COLO829 (cell line): ENCODE measurements at places on chromosomes 16 and 17.

DNA sequence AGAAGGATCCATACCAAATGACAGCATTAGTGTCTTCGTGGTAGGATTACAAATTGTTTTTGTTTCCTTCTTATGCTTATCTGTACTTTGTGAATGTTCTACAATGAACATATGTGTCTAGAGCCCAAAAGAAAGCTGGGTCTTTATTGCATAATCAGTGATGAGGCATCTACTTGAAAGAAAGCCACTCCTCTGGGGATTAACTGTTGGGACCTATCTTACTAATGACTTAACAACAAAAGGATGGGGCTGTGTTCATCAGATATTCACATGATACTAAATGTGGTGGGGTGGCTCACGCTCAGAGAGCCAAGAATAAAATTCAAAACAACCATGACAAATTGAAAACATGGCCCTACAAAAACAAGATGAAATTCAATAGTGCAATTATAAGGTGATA is 160.2 kb downstream of the RGS9 start:
- DNase-seq: peak; percentile 67

- no peak for DNase-seq
These were observed 14.3 kb downstream of the NME2 start for GRCh38 chr17:51180486-51180885.

- DNase-seq: no peak
These were observed 27.7 kb upstream of the CCDC182 start for GRCh38 chr17:57772774-57773173.

- no peak for DNase-seq
These were observed 153.7 kb downstream of the NTN1 start for GRCh38 chr17:9174779-9175574.

GRCh38 chr17:56629531-56630075 is 36.1 kb downstream of the NOG start:
- peak; percentile 33 for DNase-seq

DNA sequence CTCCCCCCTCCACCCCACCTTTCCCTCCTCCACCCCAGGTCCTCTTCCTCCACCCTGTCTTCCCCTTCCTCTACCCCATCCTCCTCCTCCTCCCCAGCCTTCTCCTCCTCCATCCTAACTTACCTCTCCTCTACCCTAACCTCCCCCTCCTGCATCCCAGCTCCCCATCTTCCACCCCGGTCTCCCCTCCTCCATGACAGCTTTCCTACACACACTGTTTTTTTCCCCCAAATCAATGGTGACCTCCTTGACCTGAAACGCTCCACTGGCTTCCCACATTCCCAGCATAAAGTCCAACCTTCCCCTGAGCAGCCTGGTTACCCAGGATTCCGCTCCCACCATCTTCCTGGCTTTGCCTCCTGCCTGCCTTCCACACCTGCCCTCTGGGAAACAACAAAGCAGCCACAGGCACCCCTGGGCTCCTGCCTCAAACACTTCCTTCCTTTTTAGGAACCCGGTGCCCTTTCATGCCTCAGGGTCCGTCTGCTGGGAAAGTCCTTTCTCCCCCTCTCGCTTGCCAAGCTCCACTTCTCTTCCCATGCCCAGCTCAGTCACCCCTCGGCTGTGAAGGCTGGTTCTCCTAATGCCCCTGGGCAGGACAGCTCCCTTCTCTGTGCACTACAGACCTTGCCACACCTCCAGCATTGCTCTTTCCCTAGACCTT is 2.1 kb downstream of the RGS9 start:
- DNase-seq: no peak

DNA sequence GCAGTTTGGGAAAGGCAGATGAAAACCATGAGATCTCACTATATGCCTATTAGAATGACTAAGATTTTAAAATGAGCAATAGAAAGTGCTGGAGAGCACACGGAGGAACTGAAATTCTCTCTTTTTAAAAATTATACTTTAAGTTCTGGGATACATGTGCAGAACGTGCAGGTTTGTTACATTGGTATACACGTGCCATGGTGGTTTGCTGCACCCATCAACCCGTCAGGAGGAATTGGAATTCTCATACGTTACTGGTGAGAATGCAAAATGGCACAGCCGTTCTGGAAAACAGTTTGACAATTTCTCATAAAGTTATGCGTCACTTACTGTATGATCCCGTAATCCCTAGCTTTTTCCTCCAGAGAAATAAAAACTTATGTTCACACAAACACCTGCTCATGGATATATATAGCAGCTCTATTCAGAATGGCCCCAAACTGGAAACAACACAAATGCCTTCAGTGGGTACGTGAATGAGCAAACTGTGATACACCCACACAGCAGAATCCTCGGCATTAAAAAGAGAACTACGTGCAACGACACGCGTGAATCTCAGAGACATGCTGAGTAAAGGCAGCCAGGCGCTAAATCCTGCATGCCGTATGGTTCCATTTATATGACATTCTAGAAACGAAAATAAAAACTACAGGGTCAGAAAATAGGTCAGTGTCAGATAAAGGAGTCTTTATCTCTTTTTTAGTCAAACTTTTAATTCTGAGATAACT is 11.8 kb downstream of the PIK3R6 start:
- no peak for DNase-seq

DNA sequence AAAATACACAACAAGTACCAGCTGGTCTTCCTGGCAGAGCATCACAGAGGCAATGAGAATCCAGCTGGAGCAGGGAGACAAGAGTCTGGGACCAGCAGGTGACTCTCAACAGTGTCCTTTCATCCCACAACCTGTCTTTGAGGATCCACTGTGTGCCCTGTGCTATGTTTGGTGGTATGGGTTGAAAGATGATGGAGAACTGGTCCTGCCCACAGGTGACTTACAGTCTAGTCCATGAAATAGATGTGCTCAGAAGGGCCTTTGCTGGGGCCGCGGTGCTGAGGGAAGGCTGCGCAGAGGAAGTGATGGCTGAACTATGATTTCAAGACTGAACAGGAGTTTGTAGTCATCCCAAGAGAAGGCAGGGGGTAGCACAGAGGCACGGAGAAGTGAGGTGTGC is 17.9 kb downstream of the WNT3 start:
- no peak for DNase-seq

DNA sequence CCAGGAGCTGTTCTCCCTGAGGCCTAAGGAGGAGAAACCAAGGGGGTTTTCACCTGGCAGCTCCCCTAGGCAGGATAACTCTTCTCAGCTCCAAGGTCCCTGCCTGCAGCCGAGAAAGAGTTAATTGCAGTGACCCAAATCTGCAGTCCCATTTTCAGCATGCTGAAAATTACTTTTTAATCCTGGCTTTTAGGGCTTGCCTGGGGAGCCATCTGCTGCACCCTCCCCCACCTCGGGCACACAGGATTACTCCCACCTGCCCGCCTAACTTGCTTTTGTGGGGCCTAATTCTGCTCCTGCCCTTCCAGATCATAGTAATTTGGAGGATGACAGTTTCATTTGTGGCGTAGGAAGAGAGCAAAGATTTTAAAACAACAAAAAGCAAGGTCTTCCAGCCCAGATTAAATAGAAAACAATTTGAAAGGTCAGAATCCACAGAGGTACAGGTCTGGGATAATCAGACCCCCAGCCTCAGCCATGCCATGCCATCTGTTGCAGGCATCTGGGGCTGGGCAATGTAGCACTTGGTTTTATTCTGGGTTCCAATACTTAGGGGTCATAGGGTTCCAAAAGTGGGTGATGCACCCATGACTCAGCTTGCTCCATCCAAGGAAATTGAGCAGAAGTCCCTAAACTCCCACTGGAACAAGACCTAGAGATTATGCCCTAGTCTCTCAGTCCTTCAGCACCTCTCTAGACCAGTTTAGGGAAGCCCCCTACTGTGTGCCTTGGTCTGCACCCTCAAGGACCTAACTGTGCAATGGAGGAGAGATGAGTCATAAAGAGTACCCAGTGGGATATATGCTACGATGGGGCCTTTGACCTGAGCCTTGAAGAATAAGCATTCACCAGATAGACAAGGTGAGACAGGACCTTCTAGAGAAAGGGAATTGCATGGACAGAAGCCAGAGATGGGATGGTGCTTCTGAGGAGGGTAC is 64.5 kb upstream of the NLK start:
- no peak for DNase-seq

DNA sequence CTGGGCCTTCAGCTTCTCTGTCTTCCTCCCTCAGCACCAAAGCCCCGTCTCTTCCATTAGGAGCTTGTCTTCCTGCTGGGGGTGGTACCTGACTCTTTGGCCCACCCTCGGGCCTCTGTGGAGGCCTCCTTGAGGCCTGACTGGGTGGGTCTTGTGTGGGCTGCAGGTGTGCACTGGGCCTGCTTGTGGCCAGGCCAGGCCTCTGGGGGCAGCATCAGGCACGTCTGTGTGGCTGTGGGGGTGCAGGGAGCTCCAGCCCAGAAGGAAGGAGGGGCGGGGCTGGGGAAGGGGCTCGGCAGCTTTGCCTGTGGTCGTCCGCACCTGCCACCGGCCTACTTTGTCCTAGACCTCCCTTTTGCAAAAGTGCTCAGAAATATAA is 7.0 kb downstream of the PIGQ start:
- DNase-seq: no peak

GRCh38 chr16:12951392-12951791 is 50.0 kb downstream of the SHISA9 start:
- no peak for DNase-seq
